GM12891 (cell line): ENCODE measurements at places on chromosomes 5 and 9.

DNA sequence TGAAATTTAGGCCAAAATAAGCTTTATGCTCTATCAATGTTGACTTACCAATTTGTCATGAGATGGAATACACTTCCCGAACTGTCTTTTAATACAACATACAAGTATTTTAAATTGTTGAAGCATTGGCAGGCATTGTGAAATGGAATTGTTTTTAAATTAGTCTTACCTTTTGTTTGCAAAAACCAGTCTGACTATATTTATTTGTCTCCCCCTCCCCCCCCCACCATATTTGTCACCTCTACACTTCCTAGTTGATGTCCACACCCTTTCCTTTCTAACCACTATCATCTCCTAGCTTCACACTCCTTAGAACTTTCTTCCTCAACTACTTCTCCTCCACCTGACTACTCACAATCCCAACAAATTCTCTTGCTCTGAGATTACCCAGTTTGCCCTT, 40.9 kb downstream of the FAF2 start:
- DNase-seq = no peak

- no peak for DNase-seq
Observed at GRCh38 chr9:72480921-72481320, 40.5 kb upstream of the TMC1 start.

DNA sequence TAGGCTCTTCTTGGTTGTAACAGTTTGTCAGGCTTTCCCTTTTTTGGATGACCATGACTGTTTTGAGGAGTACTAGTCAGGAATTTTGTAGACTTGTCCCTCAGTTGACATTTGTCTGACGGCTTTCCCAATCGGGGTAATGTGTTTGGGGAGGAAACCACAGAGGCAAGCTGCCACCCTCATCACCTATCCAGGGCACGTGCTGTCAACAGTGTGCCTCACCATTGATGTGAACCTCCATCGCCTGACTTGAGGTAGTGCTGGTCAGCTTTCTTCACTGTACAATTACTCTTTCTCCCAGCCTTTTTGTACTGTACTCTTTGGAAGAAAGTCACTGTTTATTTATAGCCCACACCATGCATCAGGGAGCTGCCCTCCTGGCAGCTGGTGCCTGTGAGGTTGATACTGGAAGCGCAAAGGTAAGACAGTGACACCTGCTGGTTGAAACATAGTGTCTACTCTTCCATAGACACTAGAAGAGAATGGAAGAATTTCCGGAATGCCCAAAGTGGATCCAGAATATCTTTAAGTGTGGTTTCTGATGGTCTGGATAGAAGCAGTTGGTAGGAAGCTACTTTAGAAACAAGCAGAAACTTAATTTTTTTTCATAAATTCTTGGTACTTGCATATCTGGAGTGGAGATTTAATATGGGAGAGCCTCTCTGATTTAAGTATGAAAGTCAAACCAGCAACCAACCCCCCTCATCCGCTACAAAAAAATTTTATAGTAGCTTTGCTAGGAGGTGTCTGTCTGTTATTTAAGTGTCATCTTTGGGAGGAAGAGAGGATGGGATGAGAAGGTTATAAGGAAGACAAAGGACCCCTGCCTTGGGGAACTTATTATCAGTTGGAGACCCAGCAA, 69.3 kb downstream of the SNX30 start:
- DNase-seq = no peak

DNA sequence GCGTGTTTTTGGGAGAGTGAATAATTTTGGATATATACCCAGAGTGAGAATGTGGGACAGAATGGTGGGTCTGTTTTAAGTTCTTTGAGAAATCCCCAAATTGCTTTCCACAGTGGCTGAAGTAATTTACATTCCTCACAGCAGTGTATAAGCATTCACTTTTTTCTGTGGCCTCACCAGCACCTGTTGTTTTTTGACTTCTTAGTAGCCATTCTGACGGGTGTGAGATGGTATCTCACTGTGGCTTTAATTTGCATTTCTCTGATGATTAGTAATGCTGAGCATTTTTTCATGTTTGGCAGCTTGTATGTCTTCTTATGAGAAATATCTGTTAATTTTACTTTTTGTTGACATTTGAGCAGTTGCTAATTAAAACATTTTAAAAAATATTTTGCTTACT, 9.4 kb upstream of the SPATA31D1 start:
- DNase-seq = no peak

DNA sequence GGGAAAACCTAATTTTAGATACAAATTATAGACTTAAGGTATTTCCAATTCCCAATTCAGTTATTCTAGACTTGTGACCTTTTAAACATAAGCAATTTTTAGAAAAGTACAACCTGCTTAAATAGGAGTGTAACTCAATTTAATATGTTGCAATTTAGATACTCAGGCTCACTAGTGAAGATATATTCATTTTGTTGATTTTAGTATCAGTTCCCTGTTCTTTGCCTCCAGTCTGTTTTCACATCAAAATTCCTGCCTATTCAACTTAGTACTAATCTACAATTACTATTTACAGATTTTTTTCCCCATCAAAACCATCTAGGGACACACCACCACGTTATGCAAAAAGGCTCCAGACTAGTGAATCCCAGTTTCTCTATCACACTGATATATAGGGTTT, 30.4 kb downstream of the PWWP2A start:
- DNase-seq = no peak

DNA sequence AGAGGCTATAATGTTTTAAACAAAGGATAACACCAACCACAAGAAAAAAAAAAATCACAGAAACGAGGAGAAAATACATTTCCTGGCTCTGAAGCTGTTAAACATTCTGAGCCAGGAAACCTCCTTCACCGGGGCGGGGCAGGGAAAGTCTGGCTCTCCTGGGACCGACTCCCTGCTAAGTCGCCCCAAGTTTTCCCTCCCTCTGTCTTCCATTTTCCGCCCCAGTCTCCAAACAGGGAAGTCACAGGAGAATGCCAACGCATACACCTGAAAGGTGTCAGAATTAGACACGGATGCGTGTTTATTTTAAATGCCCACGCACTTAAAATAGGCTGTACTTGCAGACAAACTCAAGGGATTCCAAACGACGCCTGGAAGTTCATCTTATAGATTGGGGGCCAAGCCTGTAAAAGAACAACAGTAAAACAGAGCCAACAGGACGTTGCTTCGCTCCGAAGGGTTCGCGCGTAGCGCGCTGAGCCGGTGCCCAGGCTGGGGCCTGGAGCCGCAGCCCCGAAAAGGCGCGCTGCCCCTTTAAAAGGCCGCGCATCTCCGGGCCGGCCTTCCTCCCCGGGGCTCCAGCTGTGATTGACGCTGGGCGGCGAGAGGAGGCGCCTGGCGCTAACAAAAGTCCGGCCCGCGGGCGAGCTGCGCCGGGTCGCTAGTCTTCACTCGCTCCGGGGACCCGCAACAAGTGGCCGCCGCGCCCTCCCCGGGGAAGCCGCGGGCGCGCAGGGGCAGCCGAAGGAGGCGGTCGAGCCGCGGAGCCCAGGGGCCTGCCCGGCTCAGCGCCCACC, at the start of gene FBXL7:
Gene FBXL7 (plus strand): TSS at position 653 of the 797 bp plus-strand sequence.
- DNase-seq = peak; percentile 25

DNA sequence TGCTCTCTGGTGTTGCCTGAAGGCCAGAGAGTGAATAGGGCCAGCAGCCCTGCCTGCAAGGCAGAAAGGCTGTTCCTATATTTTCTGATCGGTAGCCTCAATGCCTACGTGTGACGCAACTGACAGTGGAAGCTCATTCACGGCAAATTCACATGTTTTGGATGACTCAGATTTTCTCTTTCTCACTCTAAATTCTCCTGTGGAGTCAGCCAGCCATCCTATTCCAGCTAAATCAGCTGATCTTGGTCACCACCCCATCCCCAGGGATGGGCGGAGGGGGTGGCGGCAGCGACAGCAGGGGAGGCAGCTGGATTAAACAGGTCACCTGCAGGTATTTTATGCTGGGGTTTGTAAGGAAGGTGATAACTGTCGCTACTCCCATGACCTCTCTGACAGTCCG, 52.3 kb downstream of the ZNF510 start:
- DNase-seq = no peak

DNA sequence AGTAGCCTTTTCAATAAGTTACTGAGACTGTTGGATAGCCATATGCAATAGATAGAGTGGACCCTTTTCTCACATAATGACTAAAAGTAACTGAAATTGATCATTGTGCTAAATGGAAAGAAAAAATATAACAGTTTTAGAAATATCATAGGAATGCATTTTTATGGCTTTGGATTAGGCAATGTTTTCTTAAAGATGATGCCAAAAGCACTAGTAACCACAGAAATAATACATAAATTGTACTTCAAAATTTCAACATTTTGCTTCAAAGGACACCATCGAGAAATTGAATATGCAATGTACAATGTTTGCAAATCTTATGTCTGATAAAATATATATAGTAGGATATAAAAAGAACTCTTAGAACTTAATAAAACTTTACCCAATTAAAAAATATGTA, 1267.5 kb upstream of the CDH9 start:
- DNase-seq = no peak

DNA sequence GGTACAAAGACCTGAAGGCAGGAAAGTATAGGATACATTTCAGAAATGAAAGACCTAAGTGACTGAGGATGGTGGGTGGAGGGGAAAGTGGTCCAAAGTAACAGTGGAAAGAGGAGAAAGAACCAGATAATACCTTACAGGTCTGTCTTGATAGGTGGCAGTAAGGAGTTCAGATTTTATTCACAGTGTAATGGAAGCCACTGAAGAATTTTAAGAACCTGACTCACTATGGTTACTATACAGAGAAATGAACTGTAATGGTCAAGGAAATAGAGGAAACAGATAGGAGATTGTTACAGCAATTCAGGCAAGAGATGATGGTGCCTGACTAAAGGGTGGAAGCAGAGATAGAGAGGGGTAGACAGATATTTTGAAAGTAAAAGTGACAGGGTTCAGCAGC, 46.5 kb downstream of the EPB41L4A start:
- no peak for DNase-seq

- no peak for DNase-seq
Observed at GRCh38 chr9:108645520-108645919, 210.3 kb downstream of the ACTL7B start.

- no peak for DNase-seq
Observed at GRCh38 chr5:146904890-146905289, 26.3 kb upstream of the PPP2R2B start.

DNA sequence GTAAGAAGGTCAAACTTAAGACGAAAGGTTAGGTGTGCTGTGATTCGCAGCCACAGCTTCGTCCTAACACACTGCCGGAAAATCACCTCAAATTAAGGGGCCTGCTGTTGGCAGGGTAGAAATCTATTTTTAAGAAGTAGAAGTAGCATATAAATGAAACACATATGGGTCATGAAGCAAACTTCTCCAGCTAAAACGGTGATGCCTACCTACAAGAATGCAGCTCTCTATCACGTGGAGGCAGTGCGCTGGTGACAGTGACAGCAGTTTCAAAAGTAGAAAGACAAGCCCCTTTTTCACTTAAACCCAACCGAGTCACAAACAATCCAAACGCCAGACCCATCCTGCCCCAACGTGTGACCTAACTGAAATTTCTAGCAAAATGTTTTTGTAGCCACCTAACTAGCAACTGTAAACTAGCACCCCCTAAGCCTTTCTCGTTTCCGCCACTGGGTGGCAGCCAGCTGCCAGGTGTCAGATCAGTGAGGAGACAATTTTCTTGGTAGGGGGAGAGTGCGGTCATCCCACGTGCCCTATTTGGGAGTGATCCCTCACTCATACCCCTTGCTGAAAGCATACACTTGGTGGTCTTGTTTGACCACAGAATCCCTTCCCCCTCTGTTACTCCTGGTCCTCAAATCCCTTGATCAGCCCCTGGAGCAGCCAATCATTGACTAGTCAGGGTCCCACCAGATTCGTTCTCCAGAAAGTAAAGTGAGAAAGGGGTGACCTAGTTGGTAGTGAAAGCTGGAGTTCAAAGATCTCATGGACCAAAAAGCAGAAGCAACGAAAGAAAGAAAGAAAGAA, 71.8 kb upstream of the MAMDC2 start:
- peak; percentile 26 for DNase-seq

DNA sequence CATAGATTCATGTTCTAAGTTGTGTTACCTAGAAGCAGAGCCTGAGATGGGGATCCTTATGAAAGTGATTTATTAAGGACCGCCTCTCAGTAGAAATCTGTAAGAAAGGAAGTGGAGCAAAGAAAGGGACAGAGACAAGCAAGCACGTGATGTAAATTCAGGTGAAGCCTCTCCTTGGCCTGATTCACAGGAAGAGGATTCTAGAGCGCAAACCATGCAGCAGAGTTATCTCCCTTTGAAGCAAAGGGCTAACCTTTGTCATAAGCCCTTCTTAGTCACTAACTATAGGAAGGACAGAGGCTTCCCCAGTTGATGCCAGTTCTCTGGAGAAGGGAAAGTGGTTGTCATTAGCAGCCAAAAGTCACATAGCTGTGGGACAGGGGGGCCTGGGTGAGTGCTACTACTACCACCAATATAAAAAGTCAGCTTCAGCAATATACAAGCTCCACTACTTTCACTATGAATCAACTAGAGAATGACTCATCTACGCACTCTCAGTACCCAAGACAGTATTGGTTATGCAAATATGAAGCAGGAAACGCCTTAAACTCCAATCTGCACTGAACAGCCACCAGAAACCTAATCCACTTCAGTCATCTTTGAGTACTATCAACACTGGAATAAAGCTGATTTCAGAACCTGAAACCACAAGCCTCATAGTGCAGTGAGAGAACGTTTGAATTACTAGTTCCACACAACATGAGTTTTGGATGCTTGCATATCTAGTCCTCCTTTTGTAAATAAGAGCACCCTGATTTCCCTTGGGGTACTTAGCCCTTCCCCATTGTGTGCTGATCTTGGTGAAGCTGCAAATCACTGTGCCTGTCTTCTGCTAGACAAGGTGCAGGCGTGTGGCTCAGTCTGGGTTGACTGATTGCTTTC, 162.7 kb downstream of the ZNF608 start:
- DNase-seq = peak; percentile 33

- DNase-seq = no peak
Observed at GRCh38 chr5:150650021-150651006, 9.9 kb downstream of the SYNPO start.

- DNase-seq = no peak
Observed at GRCh38 chr5:616484-617039, 4.4 kb downstream of the CEP72 start.

DNA sequence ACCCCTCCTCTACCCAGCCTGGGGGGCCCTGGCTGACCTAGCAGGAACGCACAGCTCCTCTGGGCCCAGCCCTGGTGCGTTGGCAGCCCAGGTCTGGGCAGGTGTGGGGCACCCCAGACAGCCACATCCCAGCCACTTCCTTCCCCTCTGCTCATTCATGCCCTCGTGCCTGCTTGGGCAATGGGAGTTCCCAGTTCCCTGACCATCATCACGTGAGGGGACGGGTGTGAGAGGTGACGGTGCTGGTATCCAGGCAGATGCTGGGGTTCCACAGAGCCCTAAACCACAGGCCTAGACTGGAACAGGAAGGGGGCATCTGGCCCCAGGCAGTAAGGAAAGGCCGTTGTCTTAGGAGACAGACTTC, 8.4 kb downstream of the RALGDS start:
- no peak for DNase-seq
